ENCODE measurements at places on chromosomes 1 and 21. TPM values are rescaled to one million over a fixed set of nuclear protein-coding genes. Genes with fewer than 3 reads are reported as not detected.

DNA sequence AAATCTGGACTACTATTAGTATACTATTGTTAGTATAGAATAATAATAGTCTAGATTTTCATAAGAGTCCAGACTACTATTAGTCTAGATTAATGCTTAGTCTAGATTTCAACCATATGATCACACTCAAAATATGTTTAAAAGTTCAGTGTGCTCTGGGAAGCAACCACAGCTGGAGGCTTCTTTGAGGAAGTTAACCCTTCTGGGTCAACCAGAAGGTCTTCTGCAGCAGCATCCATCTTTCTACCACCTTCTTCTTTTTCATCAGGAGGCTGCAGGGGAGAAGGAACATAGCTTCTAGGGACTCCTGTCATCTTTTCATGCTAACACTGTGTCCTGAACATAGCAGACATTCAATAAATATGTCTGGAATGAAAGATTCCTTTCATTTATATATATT is 51.2 kb upstream of the DNAJC6 start:
- no peak overlapping the region for H3K4me3 ChIP-seq
- peaks cover 13% of the 10 kb centered on the region for H3K27me3 ChIP-seq
- peaks cover 4% of the 10 kb centered on the region for H3K36me3 ChIP-seq
- DNase-seq, result no peak

- no peak overlapping the region for H3K4me3 ChIP-seq
- no peaks in the 10 kb centered on the region for H3K36me3 ChIP-seq
- H3K27ac ChIP-seq, result no peak overlapping the region
- DNase-seq, result no peak
- H3K4me1 ChIP-seq, result no peaks in the 10 kb centered on the region
Measured at GRCh38 chr1:167182571-167183320, 37.9 kb upstream of the POU2F1 start.

Gene RGS5
- 4.4 TPM for total RNA-seq

DNA sequence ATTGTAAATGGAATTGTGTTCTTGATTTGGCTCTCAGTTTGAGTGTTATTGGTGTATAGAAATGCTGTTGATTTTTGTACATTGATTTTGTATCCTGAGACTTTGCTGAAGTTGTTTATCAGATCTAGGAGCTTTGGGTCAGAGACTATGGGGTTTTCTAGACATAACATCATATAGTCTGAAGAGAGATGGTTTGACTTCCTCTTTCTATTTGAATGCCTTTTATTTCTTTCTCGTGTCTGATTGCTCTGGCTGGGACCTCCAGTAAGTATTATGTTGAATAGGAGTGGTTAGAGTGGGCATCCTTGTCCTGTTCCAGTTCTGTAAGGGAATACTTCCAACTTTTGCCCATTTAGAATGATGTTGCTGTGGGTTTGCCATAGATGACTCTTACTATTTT is 39.1 kb upstream of the ANGPTL1 start:
- peaks cover 1% of the 10 kb centered on the region for H3K36me3 ChIP-seq
- H3K27ac ChIP-seq, result no peak overlapping the region
- H3K4me3 ChIP-seq, result no peak overlapping the region

Gene COG2
- 46.4 TPM for total RNA-seq

GRCh38 chr1:4415476-4415875 is 238.9 kb upstream of the AJAP1 start:
- no peak for DNase-seq
- H3K4me1 ChIP-seq, result no peaks in the 10 kb centered on the region
- no peaks in the 10 kb centered on the region for H3K36me3 ChIP-seq
- peaks cover 2% of the 10 kb centered on the region for H3K27me3 ChIP-seq
- H3K27ac ChIP-seq, result no peak overlapping the region
- H3K4me3 ChIP-seq, result no peak overlapping the region

DNA sequence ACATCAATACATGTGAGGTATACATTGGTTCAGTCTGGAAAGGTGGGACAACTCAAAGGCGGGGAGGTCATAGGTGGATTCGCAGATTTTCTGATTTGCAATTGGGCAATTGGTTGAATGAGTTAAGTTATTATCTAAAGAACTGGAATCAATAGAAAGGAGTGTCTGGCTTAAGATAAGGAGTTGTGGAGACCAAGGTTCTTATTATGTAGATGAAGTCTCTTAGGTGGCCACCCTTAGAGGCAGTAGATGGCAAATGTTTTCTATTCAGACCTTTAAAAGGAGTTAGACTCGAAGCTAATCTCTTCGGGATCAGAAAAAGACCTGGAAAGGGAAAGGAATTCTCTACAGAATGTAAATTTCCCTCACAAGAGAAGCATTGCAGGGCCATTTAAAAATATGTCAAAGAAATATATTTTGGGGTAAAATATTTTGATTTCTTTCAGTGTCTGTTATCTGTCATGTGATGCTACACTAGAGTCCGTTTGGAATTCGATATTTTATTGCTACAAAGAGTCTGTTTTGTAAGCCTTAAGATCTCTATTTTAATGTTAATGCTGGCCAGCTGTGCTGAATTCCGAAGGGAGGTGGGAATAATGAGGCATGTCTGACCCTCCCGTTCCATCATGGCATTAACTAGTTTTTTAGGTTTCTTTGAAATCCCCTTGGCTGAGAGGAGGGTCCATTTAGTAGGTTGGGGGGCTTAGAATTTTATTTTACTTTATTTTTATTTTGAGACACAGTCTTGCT is 265.1 kb downstream of the PTPRU start:
- H3K4me1 ChIP-seq, result no peaks in the 10 kb centered on the region
- no peaks in the 10 kb centered on the region for H3K36me3 ChIP-seq
- H3K27ac ChIP-seq, result no peak overlapping the region
- no peak overlapping the region for H3K4me3 ChIP-seq
- DNase-seq, result no peak
- H3K27me3 ChIP-seq, result peaks cover 7% of the 10 kb centered on the region

Gene TRABD2B
- not detected for total RNA-seq

Gene SNX7
- not detected for total RNA-seq

GRCh38 chr21:24897883-24898282 is 709.4 kb downstream of the MRPL39 start:
- H3K27ac ChIP-seq, result no peak overlapping the region
- H3K4me1 ChIP-seq, result no peaks in the 10 kb centered on the region
- no peaks in the 10 kb centered on the region for H3K27me3 ChIP-seq
- H3K36me3 ChIP-seq, result no peaks in the 10 kb centered on the region
- no peak for DNase-seq

Gene MAN1C1
- 0.83 TPM for total RNA-seq

Gene RCAN3
- 26.5 TPM for total RNA-seq

Gene MAP1LC3C
- not detected for total RNA-seq

DNA sequence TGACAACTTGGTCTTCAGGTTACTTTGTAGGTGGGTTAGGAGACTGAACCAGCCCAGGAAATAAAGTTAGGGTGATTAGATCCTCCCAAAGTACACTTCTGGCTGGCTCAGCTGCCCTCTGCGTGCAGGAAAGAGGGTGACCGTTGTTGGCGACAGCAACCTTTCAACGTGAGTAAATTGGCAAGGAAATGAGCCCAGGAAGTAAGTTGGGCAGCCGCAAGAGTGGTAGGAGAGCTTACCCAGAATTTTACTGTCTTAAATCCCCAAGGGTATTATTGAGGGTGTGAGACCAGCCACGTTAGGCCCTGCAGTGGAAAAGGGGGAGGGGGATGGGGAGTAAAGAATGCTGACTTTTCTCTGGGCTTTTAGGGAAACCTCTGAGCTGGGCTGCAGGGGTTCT is 1.6 kb downstream of the TENT5C start:
- DNase-seq, result peak; percentile 26
- H3K27ac ChIP-seq, result peak overlapping the region; percentile 78
- peaks cover 63% of the 10 kb centered on the region for H3K4me1 ChIP-seq
- H3K4me3 ChIP-seq, result peak overlapping the region; percentile 91
- H3K27me3 ChIP-seq, result peaks cover 18% of the 10 kb centered on the region

Gene PDZK1IP1
- total RNA-seq, result not detected

DNA sequence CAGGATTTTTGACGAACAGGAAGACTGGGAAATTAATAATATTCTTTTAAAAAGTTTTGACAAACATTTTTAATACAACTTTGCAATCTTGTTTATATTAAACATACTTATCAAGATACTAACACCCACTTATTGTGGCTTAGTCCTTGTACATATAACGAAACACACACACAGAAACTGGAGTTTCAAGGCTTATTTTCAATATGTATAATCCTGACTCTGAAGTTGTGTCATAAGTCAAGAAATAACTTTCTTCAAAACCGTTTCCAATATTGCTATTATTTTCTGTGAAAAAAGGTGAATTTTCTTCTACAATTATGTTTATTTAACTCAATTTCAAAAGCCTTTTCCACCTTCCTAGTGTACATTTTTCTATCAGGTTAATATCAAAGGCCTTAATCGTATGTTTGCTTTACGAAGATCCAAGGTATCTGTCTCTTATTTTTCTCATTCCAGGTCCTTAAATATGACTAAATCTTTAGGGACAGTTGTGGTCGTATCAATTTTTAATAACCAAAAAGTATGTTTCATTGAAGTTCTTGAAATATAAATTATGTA is 1.8 kb downstream of the CDKN2C start:
- peaks cover 54% of the 10 kb centered on the region for H3K4me1 ChIP-seq
- no peak for DNase-seq
- no peak overlapping the region for H3K27ac ChIP-seq
- H3K27me3 ChIP-seq, result peaks cover 9% of the 10 kb centered on the region

GRCh38 chr1:27403065-27403726 is 10.8 kb downstream of the GPR3 start:
- H3K4me3 ChIP-seq, result no peak overlapping the region
- peaks cover 6% of the 10 kb centered on the region for H3K4me1 ChIP-seq
- no peaks in the 10 kb centered on the region for H3K27me3 ChIP-seq
- no peak for DNase-seq
- no peak overlapping the region for H3K27ac ChIP-seq
- H3K36me3 ChIP-seq, result peaks cover 18% of the 10 kb centered on the region

Gene CTSE
- total RNA-seq, result not detected

Gene CASQ2
- not detected for total RNA-seq

GRCh38 chr1:18155881-18156385 is 48.3 kb downstream of the IGSF21 start:
- no peaks in the 10 kb centered on the region for H3K27me3 ChIP-seq
- DNase-seq, result no peak
- no peaks in the 10 kb centered on the region for H3K36me3 ChIP-seq
- H3K4me1 ChIP-seq, result no peaks in the 10 kb centered on the region

GRCh38 chr1:109503935-109504334 is 5.6 kb downstream of the AMIGO1 start:
- no peak for DNase-seq
- H3K4me1 ChIP-seq, result peaks cover 56% of the 10 kb centered on the region
- H3K27ac ChIP-seq, result no peak overlapping the region
- H3K36me3 ChIP-seq, result peaks cover 25% of the 10 kb centered on the region

DNA sequence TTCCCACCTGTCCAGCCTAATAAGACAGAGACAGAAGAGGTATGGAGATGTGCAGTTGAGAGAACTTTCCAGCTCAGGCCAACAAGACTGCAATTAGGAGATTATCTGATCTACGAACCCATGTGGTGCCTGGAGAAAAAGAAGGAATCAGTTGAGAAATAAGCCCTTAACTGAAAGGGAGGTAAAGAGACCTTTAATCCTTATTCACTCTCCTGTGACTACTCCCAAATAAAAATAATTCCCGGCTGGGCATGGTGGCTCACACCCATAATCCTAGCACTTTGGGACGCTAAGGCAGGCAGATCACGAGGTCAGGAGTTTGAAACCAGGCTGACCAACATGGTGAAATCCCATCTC is 31.9 kb upstream of the SARS1 start:
- H3K27ac ChIP-seq, result no peak overlapping the region
- H3K4me1 ChIP-seq, result no peaks in the 10 kb centered on the region
- DNase-seq, result no peak
- H3K4me3 ChIP-seq, result no peak overlapping the region

- H3K27ac ChIP-seq, result no peak overlapping the region
- no peaks in the 10 kb centered on the region for H3K4me1 ChIP-seq
- no peak overlapping the region for H3K4me3 ChIP-seq
- no peaks in the 10 kb centered on the region for H3K36me3 ChIP-seq
- DNase-seq, result no peak
- peaks cover 15% of the 10 kb centered on the region for H3K27me3 ChIP-seq
Measured at GRCh38 chr1:60888126-60888525, 194.2 kb upstream of the NFIA start.

Gene DMRTA2
- total RNA-seq, result not detected

Measured in activated T-helper 1 cell treated with anti-CD3 and anti-CD28 coated beads, Interleukin-12 subunit alpha, Interleukin-12 subunit beta, Interleukin-2, Interleukin-4 antibody, amounts not matched to agents 30 ng/mL and 10 ng/mL and 1 ng/mL, durations not matched to agents 14 hours and 24 hours and 36 hours (primary cell).